ENCODE measurements at places on chromosomes 6 and 20.

GRCh38 chr20:46520976-46521579 is 7.7 kb upstream of the ZNF334 start:
- peak; percentile 31 for DNase-seq

- no peak for DNase-seq
Measured at GRCh38 chr6:114390176-114390575, 47.4 kb upstream of the HS3ST5 start.

DNA sequence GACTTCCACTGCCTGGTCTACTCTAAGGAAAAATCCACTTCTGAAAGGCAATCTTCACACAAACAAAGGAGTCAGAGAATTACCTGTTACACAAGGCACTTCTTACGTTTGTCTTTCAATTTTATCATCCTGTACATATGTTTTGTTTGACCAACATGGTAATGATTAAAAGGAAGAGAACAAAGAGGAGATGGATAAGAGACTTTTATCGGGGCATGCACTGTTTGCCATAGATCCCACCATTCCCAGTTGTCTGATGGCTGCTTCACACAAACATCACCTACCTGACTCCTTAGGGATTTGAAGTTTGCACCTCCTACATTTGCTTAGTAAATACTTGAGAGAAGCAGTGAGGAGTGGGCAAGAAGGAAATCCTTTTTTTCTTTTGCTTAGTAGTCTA is 87.1 kb downstream of the BFSP1 start:
- no peak for DNase-seq

DNA sequence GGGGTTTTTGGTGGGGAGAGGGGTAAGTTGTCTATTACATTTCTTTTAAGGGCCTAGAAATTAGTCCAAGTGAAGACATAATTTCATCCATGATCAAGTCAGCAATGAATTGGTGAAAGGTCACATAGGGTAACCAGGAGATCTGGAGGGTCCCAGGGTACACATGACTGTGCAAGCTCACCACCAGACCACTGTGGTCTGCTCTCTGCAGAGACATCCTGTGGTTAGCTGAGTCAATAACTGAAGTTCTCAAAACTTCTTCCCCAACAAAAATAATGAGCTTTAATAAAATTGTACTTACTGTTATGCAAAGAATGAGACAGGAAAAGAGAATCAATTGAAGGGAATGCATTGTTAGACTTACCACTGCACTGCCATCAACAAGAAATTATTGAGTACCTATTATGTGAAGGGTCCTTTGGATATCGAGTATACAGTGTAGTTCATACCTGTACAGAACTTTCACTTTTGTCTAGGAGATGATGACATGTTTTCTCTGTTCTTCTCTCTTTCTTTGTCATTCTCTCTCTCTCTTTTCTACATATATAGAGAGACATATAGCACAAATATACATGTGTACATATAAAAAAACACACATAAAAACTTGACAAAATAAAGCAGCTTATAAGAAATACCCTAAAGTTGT is 209.8 kb downstream of the GJA1 start:
- no peak for DNase-seq

DNA sequence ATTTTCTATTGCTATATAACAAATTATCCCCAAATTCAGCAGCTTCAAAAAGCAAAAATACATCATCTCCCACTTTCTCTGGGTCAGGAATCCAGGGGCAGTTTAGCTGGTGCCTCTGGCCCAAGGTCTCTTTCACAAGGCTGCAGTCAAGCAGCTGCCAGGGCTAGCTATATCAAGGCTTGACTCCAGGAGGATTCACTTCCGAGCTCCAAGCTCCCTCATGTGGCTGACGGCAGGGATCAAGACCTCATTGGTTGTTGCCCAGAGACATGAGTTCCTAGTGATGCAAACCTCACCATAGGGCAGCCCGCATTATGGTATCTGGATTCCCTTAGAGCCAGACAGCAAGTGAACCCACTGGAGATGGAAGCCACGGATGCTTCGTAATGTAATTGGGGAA is 1.3 kb upstream of the VNN1 start:
- DNase-seq, result no peak

- no peak for DNase-seq
Measured at GRCh38 chr6:61810047-61810446, 476.0 kb downstream of the KHDRBS2 start.

GRCh38 chr20:415820-416322 is 7.8 kb downstream of the RBCK1 start:
- no peak for DNase-seq

- DNase-seq, result no peak
Measured at GRCh38 chr6:69279805-69280204, 517.0 kb downstream of the LMBRD1 start.

- DNase-seq, result no peak
Measured at GRCh38 chr6:29982097-29982496, 39.8 kb downstream of the HLA-A start.

DNA sequence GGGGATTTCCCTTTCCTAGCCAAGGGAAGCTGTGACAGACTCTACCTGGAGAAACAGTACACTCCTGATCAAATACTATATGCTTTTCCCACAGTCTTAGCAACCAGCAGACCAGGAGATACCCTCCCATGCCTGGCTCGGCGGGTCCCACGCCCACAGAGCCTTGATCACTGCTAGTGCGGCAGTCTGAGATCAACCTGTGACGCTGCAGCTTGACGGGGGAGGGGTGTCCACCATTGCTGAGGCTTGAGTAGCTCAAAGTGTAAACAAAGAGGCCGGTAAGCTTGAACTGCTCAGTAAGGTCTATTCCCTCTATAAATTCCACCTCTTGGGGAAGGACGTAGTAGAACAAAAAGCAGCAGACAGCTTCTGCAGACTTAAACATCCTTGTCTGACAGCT is 63.2 kb downstream of the WASF1 start:
- no peak for DNase-seq

- no peak for DNase-seq
Measured at GRCh38 chr6:53154071-53154470, 5.4 kb upstream of the GCM1 start.

- no peak for DNase-seq
Measured at GRCh38 chr6:47195011-47195650, 114.6 kb downstream of the TNFRSF21 start.

GRCh38 chr20:48070991-48071652 is 285.8 kb upstream of the SULF2 start:
- no peak for DNase-seq

DNA sequence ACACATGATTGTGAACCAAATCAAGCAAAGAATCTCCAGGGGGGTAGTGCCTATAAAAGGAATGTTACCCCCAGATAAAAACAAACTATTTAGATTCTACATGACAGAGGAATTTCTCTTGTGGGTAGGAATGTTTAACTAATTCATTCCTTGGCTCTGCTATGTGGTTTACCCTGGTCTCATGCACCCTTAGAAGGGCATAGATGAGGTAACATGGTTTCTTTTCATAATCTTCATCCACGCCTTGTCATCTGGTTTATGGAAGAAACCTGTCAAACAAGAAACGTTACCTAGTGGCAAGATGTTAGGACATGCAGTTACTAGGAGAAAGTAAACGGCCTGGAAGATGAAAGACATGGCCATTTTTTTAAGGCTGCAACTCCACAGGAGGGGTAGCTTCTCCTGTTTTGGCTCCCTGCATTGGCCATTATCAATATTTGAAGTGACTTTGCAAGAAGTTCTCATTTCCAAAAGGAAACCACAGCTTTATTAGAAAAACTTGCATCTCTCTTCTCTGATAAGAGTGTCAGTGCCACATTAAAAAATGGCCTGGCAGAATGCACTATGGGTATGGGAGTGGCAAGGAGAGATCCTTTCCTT is 45.5 kb downstream of the STX11 start:
- DNase-seq, result no peak

GRCh38 chr6:21111093-21111725 is 482.3 kb upstream of the SOX4 start:
- no peak for DNase-seq

DNA sequence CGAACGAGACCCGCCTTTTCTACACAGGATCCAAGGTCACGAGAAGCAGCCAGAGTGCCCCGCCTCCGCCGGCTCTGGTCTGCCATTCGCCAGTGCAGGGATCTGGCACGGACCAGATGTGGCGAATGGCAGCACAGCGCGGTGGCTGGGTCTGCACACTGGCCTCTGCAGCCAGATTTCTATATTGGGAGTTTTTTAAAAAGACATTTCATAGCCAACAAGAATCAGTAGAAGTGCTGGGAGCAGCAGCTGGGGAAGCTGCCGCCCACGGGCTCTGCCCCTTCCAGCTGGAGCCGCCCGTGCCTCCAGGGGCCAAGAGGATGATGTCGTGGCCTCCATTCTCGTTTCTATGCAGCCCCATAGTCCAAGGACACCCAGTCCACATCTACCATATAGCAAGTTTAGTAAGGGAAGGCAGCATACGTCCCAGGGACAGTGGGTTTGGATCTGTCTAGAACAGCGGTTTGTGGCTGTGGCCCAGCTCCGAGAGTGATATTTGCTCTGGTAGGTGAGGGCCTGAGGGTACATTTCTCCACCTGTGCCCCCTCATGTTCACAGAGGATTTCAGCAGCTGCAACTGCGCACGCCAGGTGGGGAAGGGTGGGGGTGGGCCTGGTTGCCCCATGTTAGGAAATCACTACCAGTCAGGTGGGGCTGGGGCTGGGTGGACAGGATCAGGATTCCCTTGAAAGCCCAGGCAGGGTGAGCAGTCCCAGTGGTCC is 333.7 kb downstream of the ZFAND3 start:
- DNase-seq, result no peak

- no peak for DNase-seq
Measured at GRCh38 chr6:49892280-49892679, 25.9 kb upstream of the CRISP1 start.

- DNase-seq, result no peak
Measured at GRCh38 chr6:7787137-7787608, 61.3 kb downstream of the BMP6 start.

DNA sequence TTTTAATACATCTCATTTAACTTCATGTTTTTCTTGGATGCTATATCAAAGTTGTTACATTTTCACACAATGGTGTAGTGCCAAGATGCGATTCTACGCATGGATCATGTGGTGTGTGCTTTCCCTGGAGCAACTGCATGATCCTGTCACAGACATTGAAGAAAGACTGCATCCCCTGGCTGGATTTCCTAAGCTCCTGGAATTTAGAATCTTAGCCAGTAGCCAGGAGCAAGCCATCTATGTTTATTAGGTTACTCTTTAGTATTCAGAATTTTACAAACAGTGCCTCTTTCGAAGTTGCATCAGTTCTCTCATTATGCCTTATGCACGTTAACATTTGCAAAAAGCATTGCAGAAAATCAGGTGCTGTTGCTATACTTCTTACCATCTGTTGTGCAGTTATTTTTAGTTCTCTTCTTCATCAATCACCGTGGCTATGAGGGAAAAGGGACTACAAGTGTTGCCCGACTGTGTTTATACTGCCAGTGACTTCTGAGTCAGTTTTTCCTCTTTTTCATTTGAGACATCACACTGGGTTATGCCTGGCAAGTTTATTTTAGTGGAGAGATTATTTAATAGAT is 584.2 kb downstream of the BCKDHB start:
- DNase-seq, result no peak

DNA sequence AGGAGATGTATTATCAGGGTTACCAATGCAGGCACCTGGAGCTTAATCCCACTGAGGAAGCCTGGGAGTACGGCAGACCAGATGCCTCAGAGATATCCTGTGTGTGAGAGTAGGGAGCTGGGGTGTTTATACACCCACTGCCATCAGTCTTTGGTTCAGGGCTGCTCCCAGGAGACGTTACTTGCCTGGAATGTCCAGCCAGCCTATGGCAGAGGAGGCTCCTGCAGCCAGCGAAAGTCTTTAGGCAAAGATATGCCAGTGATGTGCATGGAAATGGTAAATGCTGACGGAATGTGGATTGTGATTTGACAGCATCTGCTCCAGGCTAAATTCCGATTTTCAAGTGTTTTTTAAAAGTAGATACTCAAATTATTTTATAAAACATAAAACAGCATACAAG is 282.0 kb downstream of the BTBD3 start:
- DNase-seq, result no peak

DNA sequence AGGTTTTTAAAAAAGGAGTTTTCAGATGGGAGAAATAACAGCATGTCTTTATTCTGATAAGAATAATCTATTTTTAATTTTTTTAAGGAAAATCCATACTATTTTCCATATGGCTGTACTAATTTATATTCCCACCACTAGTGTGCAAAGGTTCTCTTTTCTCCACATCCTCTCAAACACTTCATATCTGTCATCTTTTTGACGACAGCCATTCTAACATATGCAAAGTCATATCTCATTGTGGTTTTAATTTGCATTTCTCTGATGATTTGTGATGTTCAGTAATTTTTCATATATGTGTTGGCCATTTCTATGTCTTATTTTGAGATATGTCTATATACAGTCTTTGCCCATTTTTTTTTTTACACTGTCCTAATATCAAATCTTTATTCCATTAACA is 280.6 kb upstream of the RUNX2 start:
- DNase-seq, result no peak

- no peak for DNase-seq
Measured at GRCh38 chr6:17182961-17183360, 81.1 kb downstream of the STMND1 start.
